Activated CD4-positive, alpha-beta T cell treated with anti-CD3 and anti-CD28 coated beads for 24 hours (primary cell): ENCODE measurements at places on chromosomes 1 and 21.

DNA sequence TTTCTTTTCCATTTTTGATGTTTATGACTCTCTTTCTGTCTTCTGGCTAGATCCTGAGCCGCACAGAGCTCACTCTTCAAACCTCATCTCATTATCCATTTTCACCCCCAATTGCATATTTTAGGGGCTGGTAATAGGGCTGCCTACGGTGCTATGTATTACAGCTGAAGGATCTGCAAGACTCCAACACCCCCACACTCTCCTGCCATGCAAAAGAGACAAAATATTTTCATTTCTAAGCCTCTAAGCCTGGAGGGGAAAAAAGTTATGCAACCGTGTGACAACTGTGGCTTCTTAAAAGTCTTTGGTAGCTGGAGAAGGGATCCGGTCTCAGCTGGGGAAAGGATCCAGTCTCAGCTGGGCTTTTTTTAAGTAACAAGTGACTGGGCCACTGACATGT lies 311.6 kb downstream of the NPHP4 start:
- DNase-seq = no peak

GRCh38 chr1:113940365-113941244 lies 11.5 kb downstream of the HIPK1 start:
- no peak for DNase-seq

DNA sequence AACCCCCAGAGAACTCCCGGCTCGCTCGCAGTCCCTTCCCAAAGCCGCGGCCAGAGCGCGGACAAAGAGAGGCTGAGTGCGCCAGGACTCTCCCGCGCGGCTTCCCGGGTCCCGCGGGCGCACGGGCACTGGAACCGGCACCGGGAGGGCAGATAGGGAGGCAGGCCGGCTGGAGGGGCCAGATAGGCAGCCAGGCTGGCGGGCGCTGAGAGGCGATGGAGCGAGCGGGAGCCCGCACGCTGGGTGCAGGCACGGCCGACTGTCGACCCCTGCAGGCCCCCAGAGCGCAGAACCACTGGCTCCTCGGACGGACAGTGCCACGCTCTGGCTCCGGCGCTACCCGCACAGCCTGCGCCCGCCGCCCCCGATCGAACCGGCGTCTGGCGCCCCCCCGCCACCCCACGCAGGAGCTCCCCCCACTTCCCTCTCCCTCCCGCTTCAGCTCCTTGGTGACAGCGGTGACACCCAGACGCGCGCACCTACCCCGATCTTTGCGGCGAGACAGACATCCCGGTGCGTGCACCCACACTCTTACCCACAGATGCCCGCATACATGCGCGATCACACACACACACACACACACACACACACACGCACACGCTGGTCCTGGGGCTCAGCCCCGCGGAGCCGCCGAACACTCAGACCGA lies 534 bp downstream of the SLC6A9 start:
- peak; percentile 23 for DNase-seq

- no peak for DNase-seq
These were observed 485.0 kb downstream of the DISC1 start for GRCh38 chr1:232111611-232112010.

GRCh38 chr1:40003156-40004093 lies 37.1 kb upstream of the CAP1 start:
- no peak for DNase-seq

DNA sequence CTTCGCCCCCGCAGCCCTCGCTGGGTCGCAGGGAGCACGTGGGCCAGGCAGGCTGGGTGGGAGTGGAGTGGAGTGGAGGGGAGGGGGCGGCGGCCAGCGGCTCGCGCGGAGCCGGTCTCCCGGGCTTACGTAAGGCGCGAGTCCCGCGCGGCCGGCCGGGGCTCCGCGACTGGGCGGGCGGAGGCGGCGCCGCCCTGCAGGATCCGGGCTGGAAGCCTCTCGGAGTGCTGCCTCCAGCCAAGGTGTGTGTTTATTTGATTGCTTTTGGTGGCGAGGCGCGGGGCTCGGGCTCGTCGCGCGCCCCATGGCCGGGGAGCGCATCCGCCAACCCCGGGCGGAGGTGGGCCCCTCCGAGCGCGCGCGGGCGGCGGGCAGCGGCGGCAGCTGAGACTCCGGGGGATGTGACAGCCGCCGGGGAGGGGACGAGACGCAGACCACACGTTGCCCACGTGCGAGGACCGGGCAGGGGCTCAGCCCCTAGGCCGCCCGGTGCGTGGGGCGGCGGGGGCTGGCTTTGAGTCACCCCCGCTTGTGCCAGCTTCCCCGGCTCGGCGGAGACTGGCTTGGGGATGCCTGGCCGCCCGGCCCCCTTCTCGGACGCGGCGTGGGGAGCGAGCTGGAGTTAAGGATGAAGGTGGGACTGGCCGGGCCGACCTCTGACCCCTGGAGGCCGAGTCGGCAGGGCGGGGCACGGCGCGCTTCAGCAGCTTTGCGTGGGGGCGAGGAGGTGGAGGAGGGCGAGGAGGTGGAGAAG lies 402 bp upstream of the AK4 start:
- DNase-seq = peak; percentile 27

- peak; percentile 4 for DNase-seq
These were observed 65.8 kb downstream of the AK5 start for GRCh38 chr1:77347646-77348045.

GRCh38 chr1:173255214-173255813 lies 48.2 kb upstream of the TNFSF4 start:
- DNase-seq = no peak

DNA sequence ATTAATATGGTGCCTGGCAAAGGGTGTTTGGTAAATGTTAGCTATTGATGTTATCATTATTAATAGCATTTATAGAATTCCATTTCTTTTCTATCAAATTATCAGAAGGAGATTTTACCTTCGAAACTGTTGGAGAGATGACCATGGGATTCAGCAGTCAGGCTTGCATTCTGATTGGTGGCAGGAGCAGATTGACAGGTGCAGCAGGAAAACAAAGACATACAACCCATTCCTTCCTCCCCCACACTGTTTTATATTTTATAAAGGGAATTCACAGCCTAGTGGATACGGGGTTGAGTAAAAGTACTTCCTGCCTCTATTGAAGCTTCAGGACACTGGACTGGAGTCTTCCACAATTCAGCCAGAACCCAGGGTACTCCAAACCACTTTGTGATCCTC lies 55.1 kb upstream of the SYT14 start:
- DNase-seq = no peak

GRCh38 chr1:18575620-18576019 lies 55.0 kb upstream of the PAX7 start:
- DNase-seq = peak; percentile 32

GRCh38 chr1:212587016-212587887 lies 21.3 kb upstream of the ATF3 start:
- DNase-seq = no peak
